Epithelial cell of prostate (primary cell): ENCODE measurements at places on chromosomes 7 and 10.

GRCh38 chr10:58967551-58968388, 208.7 kb upstream of the PHYHIPL start:
- DNase-seq, result no peak

DNA sequence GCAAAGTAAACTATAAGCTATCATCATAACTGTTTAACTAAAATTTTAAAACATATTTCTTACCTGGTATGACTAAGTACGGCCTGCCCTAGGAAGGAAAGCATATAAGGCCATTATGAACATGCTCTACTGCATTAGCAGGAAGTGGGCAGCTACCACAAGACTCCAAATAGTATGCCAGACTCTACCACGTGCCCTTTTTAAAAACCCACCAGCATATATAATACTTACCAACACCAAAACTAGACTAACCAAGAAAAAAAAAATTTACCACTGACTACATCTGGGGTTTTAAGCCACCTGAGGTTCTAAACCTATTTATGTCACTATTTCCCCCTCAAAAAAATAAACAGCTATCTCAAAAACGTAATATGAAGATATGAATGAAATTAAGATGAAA, 30.1 kb downstream of the NUDCD3 start:
- DNase-seq, result no peak

GRCh38 chr10:112429654-112430230, 17.0 kb downstream of the ZDHHC6 start:
- no peak for DNase-seq

DNA sequence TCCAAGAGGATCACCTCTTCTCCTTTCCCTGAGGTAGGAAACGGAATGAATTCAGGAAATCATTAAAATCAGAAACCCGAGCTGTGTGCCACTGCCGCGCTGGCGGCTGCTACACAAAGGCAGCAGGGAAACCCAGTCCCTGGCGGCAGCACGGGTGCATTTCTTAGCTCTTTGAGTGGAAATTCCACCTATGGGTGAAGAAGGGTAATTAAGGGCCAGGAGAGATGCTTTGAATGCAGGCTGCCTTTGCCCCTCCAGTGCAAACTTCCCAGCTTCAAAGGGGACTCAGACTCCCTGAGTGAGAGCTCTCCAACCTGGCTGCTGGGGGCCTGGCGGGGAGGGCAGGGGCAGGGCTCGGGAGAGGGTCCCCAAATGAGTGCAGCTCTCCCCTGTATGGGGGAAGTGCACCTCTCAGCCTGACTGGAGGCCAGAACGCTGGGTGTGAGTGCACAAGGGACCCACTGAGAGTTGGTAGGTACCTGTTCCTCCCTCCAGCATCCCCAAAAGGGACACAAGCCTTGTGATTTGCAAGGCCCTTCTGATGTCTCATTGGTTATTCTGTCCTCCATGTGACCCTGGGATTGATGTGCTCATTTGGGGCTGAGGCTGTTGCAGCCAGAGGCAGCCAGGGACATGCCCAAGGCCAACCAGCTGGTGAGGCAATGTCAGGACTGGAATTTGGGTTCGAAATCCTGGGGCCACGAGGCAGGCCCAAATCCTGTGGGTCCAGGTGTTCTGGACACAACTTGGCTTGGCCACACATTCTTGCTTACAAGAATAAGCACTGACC, 16.3 kb upstream of the ZMIZ1 start:
- DNase-seq, result no peak

- no peak for DNase-seq
These were observed 90.7 kb downstream of the SRPK2 start for GRCh38 chr7:105297985-105298384.

DNA sequence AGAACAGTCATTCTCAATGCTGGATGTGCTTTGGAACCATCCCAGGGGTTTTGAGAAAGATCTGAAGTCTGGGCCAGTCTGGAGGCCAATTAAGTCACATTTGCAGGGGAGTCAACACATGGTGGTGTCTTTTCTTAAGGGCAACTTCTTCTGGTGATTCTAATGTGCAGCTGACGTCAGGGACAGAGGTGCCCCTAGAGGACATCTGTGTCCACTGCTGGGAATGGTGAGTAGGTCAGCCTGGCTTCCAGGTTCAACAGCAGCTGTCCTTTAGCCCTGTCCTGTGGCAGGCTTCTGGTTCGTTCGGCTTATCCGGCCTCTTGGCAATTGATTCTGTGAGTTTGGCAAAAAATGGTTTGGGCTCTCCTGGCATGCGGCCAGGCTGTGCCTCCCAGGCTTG, 269.7 kb upstream of the HABP2 start:
- no peak for DNase-seq

GRCh38 chr7:117205873-117206272, 117.0 kb downstream of the WNT2 start:
- DNase-seq, result no peak

DNA sequence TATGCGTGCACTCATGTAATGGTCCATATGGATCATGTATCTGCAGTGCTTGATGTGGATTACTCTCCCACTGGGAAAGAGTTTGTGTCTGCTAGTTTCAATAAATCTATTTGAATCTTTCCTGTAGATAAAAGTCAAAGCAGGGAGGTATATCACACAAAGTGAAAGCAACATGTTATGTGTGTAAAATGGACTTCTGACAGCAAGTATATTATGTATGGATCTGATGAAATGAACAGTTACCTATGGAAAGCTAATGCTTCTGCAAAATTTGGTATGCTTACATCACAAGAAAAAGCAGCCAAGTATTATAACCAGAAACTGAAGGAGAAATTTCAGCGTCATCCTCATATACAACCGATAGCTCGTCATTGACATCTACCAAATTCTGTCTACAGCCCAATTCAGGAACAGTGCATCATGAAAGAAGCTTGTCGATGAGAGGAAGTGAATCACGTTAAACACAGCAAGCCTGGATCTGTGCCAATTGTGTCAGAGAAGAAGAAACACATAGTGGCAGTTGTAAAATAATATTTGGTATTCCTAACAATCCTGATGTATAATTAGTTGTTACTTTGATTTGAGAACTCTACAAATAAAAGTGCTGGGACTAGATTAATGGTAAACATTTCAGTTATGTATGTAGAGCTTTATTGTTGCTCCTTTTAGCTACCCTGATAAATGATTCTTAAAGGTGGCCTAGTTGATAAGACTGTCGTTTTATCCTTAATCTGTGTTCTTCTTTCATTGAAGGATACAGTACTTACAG, 14.2 kb upstream of the SYPL1 start:
- DNase-seq, result no peak

DNA sequence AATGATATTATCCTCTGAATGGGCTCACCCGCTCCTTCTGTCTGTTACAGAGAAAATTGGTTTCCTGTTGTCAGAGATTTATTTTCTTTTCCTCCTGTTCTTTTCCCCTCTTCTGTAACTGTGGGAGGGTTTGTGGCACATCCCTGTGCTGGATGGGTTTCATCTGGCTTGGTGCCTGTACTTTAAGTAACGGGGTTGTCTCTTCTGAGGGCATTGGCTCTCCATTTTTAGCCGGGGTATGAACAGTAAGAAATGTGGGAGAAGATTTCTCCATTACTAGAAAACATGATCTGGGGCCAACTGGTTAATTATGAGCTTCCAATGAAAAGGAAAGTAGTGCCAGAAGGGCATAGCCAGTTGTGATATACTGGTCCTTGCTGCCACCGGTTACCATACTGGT, 142.6 kb downstream of the SND1 start:
- DNase-seq, result no peak
